ENCODE measurements at places on chromosomes 4 and X. TPM values are rescaled to one million over a fixed set of nuclear protein-coding genes. Genes with fewer than 3 reads are reported as not detected.

The SPARCL1 gene
- total RNA-seq: 1.0 TPM

The FATE1 gene
- total RNA-seq: not detected

The HTR2C gene
- 0.90 TPM for total RNA-seq

The CAPN6 gene
- 2.5 TPM for total RNA-seq

The XAGE1B gene
- not detected for total RNA-seq
